CMK (cell line): ENCODE measurements at places on chromosomes 3 and 15.

GRCh38 chr15:52164631-52165265 lies 26.4 kb downstream of the GNB5 start:
- no peak for DNase-seq

DNA sequence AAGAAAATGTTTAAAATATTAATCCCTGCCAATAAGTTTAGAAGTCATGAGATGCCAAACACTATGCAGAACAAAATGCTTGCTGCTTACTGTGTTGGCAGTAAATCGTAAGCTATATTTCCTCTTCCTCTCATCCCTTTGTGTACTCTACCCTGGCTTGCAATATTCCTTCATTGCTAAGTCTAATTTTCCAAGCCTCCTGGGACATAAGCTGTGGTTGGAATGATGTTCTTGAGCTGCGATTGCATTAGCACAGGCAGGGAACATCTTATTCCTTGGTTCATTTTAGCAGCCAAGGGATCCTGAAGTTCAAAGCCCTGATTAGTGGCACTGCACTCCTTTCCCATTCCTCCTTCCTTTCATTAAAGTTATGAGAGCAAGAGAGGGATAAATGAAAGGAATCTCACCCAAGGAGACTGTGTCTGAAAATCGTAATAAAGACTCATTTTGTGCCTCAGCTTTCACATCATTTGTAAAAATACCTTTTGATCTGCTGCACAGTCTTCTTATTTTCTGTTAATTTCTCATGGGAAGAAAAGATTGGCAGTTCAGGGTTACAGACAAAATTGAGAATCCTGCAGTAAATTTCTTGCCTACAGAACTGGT lies 535.2 kb downstream of the OCA2 start:
- DNase-seq, result no peak

GRCh38 chr3:129095285-129095684 lies 26.3 kb downstream of the RAB43 start:
- DNase-seq, result no peak

GRCh38 chr15:95227235-95227634 lies 995.9 kb downstream of the MCTP2 start:
- no peak for DNase-seq

- DNase-seq, result peak; percentile 25
These were observed 267.0 kb downstream of the PLCL2 start for GRCh38 chr3:17151598-17152373.

- no peak for DNase-seq
These were observed 390.5 kb downstream of the DIPK2A start for GRCh38 chr3:144362126-144362525.

DNA sequence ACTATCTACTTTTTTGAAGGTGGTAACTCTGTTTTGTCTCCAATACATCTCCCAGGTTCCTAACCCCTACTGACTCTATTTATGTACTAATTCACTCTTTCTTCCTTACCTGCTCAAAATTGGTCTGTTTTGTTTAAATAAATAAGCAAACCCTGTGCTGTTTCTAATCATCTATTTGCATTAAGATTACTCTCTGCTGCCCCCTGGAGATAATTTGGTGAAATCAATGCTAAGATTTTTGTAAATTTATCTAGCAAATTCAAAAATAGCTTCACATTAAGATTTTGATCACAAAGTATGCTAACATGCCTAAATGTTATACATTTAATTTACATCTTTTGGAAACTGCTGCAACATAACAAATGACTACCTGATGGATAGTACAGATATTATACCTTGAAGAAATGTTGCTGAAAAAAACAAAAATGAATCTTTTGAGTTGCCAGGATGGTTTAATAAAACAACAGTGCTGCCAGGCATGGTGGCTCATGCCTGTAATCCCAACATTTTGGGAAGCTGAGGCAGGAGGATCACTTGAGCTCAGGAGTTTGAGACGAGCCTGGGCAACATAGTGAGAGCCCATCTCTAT lies 4.4 kb upstream of the CD200R1 start:
- no peak for DNase-seq

GRCh38 chr3:126867190-126867862 lies 115.6 kb upstream of the PLXNA1 start:
- DNase-seq, result no peak
